ENCODE measurements at places on chromosomes 5 and 9.

GRCh38 chr9:30722065-30722464 is 1662.4 kb upstream of the ACO1 start:
- H3K27me3 ChIP-seq = no peaks in the 10 kb centered on the region
- no peak for DNase-seq
- no peak overlapping the region for H3K4me3 ChIP-seq
- no peaks in the 10 kb centered on the region for H3K4me1 ChIP-seq
- H3K36me3 ChIP-seq = no peaks in the 10 kb centered on the region

GRCh38 chr5:99926463-99926862 is 608.7 kb upstream of the FAM174A start:
- no peak overlapping the region for H3K4me3 ChIP-seq
- no peak overlapping the region for H3K27ac ChIP-seq
- no peak for DNase-seq
- no peaks in the 10 kb centered on the region for H3K27me3 ChIP-seq
- no peaks in the 10 kb centered on the region for H3K36me3 ChIP-seq

DNA sequence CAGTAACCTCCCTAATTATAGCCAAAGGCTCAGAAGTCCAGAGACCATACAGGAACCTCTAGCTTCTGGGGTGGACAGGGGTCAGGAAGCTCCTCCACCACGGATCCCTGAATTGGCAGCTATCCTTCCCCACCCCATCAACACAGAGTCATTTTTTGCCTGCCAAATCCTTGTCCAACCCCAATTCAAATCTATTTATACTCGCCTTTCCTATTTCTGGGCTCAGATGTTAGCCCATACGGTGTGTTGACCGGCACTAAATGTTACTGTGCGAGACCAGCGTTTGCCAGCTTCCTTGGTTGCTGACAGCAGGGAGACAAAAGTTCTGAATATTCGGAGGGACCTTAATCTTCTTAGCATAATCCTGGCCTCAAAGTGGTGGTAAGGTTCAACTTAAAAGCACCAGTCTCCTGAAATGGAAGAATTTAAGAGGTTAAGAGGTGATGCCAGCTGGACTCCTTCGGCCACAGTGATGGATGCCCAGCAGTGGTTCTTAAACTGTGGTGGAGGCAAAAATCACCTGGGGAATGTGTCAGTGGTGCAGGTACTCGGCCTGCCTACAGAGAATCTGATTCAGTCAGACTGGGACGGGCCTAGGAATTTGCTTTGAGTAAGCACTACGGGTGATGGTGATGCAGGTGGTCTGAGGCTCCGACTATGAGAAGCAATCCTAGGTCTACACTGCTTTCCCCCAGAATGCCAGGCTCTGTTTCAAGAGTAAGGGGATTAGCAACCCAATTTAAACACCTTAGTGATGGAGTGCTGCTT is 204.8 kb upstream of the MEF2C start:
- H3K27me3 ChIP-seq = no peaks in the 10 kb centered on the region
- H3K27ac ChIP-seq = no peak overlapping the region
- H3K36me3 ChIP-seq = no peaks in the 10 kb centered on the region
- H3K4me1 ChIP-seq = no peaks in the 10 kb centered on the region
- no peak for DNase-seq

GRCh38 chr9:72743836-72744235 is 209.0 kb downstream of the ALDH1A1 start:
- no peaks in the 10 kb centered on the region for H3K4me1 ChIP-seq
- H3K4me3 ChIP-seq = no peak overlapping the region
- no peak for DNase-seq
- H3K27me3 ChIP-seq = no peaks in the 10 kb centered on the region
- H3K36me3 ChIP-seq = no peaks in the 10 kb centered on the region

- H3K27me3 ChIP-seq = no peaks in the 10 kb centered on the region
- H3K36me3 ChIP-seq = peaks cover 9% of the 10 kb centered on the region
- peak overlapping the region; percentile 85 for H3K4me3 ChIP-seq
- H3K27ac ChIP-seq = peak overlapping the region; percentile 93
- H3K4me1 ChIP-seq = peaks cover 70% of the 10 kb centered on the region
Observed at GRCh38 chr5:150488519-150489359, 19.2 kb upstream of the NDST1 start.

DNA sequence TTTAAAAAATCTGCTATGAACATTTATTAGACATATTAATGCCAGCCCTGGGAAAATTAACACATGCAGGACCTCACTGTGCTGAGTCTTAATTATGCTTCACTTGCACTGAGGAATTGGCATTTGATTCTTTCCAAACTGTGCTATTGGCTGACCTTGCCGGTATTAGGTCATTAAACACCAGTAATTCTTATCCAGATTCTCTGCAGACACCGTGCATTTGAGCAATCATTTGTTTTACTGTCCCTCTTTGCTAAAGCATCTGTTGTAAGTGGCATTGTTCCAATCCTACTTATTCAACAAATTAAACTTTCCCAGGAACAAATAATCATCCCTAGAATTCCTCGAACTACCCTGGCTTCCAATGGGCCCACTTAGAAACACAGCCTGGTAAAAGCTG is 145.0 kb downstream of the SLC12A2 start:
- no peak for DNase-seq
- no peak overlapping the region for H3K27ac ChIP-seq
- peaks cover 11% of the 10 kb centered on the region for H3K4me1 ChIP-seq
- no peak overlapping the region for H3K4me3 ChIP-seq

- no peak overlapping the region for H3K4me3 ChIP-seq
- no peaks in the 10 kb centered on the region for H3K27me3 ChIP-seq
Observed at GRCh38 chr5:110256298-110256697, 470.2 kb downstream of the TMEM232 start.

- peaks cover 10% of the 10 kb centered on the region for H3K36me3 ChIP-seq
- peaks cover 24% of the 10 kb centered on the region for H3K4me1 ChIP-seq
- H3K27me3 ChIP-seq = no peaks in the 10 kb centered on the region
- H3K27ac ChIP-seq = peak overlapping the region; percentile 97
Observed at GRCh38 chr5:65926893-65927292, 518 bp downstream of the ERBIN start.

DNA sequence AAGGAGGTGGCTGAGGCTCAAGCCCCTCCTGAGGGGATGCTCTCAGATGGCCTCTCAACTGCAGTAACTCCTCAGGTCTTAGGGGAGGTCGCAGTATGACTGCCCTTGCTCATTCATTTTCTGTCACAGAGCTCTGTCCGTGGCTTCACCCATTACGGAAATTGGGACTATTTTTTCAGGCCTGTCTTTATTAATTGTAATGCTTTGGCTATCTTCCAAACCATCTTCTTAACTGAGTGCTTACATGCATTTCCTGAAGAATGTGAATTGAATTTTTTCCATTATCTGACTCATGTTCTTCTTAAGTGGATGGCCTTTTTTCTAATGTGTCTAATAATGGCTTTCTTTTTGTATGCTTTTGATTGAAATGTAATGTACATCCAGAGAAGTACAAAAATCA is 36.4 kb upstream of the SV2C start:
- no peak overlapping the region for H3K4me3 ChIP-seq
- no peaks in the 10 kb centered on the region for H3K36me3 ChIP-seq
- H3K27me3 ChIP-seq = peaks cover 3% of the 10 kb centered on the region
- H3K27ac ChIP-seq = no peak overlapping the region

DNA sequence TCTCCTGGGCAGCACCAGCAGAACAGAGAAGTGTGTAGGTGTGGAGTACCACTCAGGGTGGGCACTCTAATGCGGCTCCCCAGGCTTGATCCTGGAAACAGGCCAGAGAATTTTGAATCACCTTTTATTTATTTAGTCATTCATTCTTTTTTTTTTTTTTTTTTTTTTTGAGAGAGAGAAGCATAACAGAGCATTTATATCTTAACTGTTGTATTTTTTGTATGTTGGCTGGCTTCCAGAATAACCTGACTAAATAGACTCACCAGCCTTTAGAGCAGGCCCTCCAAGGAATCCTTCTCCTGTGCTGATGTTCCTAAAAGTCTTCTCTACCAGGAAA is 153.4 kb downstream of the PIK3R1 start:
- no peak overlapping the region for H3K27ac ChIP-seq
- H3K36me3 ChIP-seq = no peaks in the 10 kb centered on the region
- peaks cover 3% of the 10 kb centered on the region for H3K27me3 ChIP-seq

DNA sequence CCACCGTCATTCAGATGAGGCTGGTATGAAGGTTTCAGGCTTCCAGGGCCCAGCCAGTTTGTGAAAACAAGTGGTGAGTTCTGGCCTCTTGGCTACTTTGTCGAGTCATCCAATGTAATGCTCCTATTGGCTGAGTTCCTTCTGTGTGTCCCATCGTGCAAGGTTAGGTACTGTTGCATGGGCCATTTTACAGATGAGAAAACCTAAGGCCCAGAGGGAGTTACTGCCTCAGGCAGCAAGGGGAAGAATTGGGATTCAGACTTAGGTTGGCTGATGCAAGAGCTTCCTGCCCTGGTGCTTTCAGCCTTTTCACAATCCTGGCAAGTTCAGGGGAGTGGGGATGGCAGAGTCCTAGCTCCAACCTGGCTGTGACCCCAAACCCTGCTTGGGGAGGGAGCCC is 17.4 kb upstream of the PITX1 start:
- no peaks in the 10 kb centered on the region for H3K36me3 ChIP-seq
- H3K4me1 ChIP-seq = no peaks in the 10 kb centered on the region
- DNase-seq = no peak
- H3K27me3 ChIP-seq = peaks cover 96% of the 10 kb centered on the region

GRCh38 chr9:27073841-27074728 is 34.9 kb upstream of the TEK start:
- H3K36me3 ChIP-seq = peaks cover 15% of the 10 kb centered on the region
- no peak overlapping the region for H3K4me3 ChIP-seq
- H3K4me1 ChIP-seq = no peaks in the 10 kb centered on the region
- H3K27me3 ChIP-seq = no peaks in the 10 kb centered on the region

- no peak overlapping the region for H3K27ac ChIP-seq
- no peak for DNase-seq
- H3K27me3 ChIP-seq = no peaks in the 10 kb centered on the region
- H3K4me3 ChIP-seq = no peak overlapping the region
- H3K36me3 ChIP-seq = peaks cover 13% of the 10 kb centered on the region
Observed at GRCh38 chr5:119329666-119330065, 26.2 kb upstream of the TNFAIP8 start.

GRCh38 chr9:24438876-24439275 is 106.8 kb downstream of the IZUMO3 start:
- H3K36me3 ChIP-seq = no peaks in the 10 kb centered on the region
- DNase-seq = no peak
- H3K4me1 ChIP-seq = no peaks in the 10 kb centered on the region
- no peak overlapping the region for H3K4me3 ChIP-seq
- no peak overlapping the region for H3K27ac ChIP-seq

GRCh38 chr5:8641786-8642505 is 773.0 kb downstream of the MTRR start:
- H3K4me1 ChIP-seq = peaks cover 6% of the 10 kb centered on the region
- H3K36me3 ChIP-seq = no peaks in the 10 kb centered on the region
- H3K27ac ChIP-seq = no peak overlapping the region
- H3K4me3 ChIP-seq = no peak overlapping the region
- no peaks in the 10 kb centered on the region for H3K27me3 ChIP-seq

DNA sequence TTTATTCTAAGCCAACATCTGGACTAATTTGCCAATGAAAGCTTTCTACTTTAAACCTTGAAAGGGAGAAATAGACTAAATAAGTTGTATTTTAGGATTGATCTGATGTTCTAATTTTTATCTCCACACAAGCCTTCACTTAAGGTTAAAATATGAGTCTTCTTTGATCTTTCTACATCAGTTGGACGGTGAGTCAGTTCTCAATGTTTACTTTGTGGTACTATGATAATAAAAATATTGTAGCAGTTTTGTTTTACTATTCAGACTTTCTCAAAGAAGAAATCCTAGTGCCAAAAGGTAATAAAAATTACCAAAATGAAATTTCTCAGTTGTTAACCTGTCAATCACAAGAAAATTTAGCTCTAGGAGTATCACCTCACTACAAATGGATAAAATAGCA is 203.5 kb upstream of the RGMB start:
- no peak for DNase-seq
- H3K4me1 ChIP-seq = peaks cover 11% of the 10 kb centered on the region
- H3K27me3 ChIP-seq = no peaks in the 10 kb centered on the region
- no peaks in the 10 kb centered on the region for H3K36me3 ChIP-seq
- no peak overlapping the region for H3K27ac ChIP-seq
- no peak overlapping the region for H3K4me3 ChIP-seq

DNA sequence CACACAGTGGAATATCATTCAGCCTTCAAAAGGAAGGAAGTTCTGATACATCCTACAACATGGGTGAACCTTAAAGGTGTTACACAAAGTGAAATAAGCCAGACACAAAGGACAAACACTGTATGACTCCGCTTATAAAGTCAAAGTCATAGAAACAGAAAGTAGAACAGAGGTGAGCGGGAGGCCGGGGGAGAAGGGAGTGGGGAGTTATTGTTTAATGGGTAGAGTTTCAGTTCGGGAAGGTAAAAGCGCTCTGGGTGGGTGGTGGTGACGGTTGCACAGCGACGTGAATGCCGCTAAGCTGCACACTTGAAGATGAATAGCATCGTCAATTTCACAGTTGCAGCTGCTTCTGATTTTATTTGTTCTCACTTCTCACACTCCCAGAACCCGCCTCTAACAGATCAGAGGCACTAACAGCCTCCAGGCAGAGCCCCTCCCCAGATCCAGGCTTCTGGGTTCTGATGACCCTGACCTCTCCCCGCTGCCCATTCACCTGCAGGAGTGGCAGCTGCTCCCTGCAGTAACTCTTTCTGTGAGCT is 34.1 kb downstream of the BNIP1 start:
- no peak for DNase-seq
- no peaks in the 10 kb centered on the region for H3K36me3 ChIP-seq
- no peak overlapping the region for H3K27ac ChIP-seq
- peaks cover 3% of the 10 kb centered on the region for H3K27me3 ChIP-seq

DNA sequence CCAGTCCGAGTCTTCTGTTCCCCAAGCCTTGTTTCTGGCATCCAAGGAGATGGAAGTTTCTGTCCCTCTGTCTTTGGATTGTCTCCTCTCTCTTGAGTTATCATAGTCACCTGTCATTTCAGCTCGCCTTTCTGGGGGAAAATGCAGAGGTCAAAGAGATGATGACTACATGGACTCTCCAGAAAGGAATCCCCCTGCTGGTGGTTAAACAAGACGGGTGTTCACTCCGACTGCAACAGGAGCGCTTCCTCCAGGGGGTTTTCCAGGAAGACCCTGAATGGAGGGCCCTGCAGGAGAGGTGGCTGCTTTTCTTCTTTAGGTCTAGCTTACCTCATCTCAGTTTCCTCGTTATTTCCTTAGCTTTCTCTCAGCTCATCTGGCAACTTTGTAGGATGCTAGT is 25.1 kb downstream of the ERAP2 start:
- no peak overlapping the region for H3K27ac ChIP-seq
- H3K4me1 ChIP-seq = no peaks in the 10 kb centered on the region
- no peaks in the 10 kb centered on the region for H3K27me3 ChIP-seq
- no peak for DNase-seq
- no peak overlapping the region for H3K4me3 ChIP-seq

GRCh38 chr5:1468247-1468612 is 23.0 kb upstream of the SLC6A3 start:
- DNase-seq = no peak
- H3K36me3 ChIP-seq = peaks cover 19% of the 10 kb centered on the region
- no peak overlapping the region for H3K4me3 ChIP-seq
- H3K27ac ChIP-seq = no peak overlapping the region
- H3K27me3 ChIP-seq = no peaks in the 10 kb centered on the region

DNA sequence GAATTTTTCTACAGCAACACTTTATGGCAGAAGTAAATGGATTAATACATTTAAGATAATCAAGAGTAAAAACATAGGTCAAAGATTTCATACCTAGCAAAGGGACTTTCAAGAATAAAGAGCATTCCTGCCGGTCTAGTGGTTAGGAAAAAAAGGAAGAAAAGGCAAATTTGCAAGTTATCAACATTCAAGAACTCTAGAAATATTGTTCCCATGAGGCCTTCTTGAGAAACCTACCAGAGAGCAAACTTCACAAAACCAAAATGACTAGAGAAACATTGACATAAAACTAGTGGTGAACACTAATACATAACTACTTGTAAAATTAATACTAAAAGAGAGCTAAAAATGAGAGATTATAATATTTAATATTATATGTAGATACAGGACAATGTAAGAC is 320.2 kb upstream of the RGMB start:
- H3K36me3 ChIP-seq = no peaks in the 10 kb centered on the region
- H3K4me3 ChIP-seq = no peak overlapping the region
- no peak overlapping the region for H3K27ac ChIP-seq
- H3K27me3 ChIP-seq = no peaks in the 10 kb centered on the region
- no peak for DNase-seq
